Tibial nerve (tissue), 4 donors: ENCODE measurements at places on chromosomes 13 and 19. TPM values are rescaled to one million over a fixed set of nuclear protein-coding genes. Genes with fewer than 3 reads are reported as not detected.
A peak's percentile ranks its signal among the peaks of the same experiment; 100 is the strongest.

DNA sequence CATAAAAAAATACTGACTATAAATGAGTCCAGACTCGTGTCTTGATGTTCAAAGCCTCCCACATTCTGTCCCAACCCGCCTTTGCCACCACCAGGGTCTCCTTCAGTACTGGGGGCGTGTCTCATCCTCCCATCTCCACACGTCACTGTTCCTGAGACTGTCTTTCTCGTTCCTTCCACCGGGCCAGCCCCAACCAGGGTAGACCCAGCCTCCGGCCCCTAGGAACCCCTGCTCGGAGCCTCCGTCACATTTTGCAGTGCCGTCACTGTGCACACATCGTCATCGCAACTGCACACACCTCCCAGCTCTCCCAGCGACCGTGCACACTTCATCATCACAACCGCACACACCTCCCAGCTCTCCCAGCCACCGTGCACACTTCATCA lies 73.4 kb downstream of the SPACA7 start:
- H3K4me1 ChIP-seq = no peaks in the 10 kb centered on the region
- no peak overlapping the region for H3K27ac ChIP-seq
- H3K27me3 ChIP-seq = no peaks in the 10 kb centered on the region
- H3K4me3 ChIP-seq = no peak overlapping the region

The CDADC1 gene
- total RNA-seq = 17.1 TPM

The SHISA7 gene
- 0.42 TPM for total RNA-seq

The CYP2F1 gene
- not detected for total RNA-seq

GRCh38 chr13:69947582-69947981 lies 160.0 kb upstream of the ATXN8OS start:
- no peak overlapping the region for H3K4me3 ChIP-seq
- no peaks in the 10 kb centered on the region for H3K27me3 ChIP-seq
- H3K27ac ChIP-seq = no peak overlapping the region
- no peak for DNase-seq
- no peaks in the 10 kb centered on the region for H3K36me3 ChIP-seq

GRCh38 chr19:50821248-50821612 lies 2.4 kb downstream of the KLK1 start:
- no peak overlapping the region for H3K27ac ChIP-seq
- no peak for DNase-seq

- H3K36me3 ChIP-seq = no peaks in the 10 kb centered on the region
- peaks cover 12% of the 10 kb centered on the region for H3K4me1 ChIP-seq
- H3K4me3 ChIP-seq = peak overlapping the region; percentile 1
Measured at GRCh38 chr19:4580021-4580901, 20.8 kb upstream of the SEMA6B start.

The SIGLEC8 gene
- 5.5 TPM for total RNA-seq

DNA sequence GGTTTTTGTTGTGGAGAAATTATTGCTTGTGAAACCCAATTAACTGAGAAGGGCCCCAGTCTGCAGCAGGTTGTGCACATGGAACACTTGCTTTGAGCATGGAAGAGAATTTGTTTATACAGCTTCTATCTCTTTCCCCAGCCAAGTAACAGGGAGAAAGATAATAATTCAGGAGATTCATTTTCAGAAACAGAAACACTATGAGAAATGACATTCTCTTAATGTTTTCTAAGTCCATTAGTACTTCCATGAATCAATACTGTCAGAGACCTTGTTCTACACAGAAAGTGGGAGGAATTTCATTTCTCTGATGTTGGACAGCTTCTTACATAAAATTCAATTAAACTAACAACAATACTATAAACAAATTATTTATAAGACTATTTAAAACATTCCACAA lies 446.3 kb downstream of the KLF12 start:
- no peaks in the 10 kb centered on the region for H3K27me3 ChIP-seq
- H3K4me1 ChIP-seq = no peaks in the 10 kb centered on the region
- H3K36me3 ChIP-seq = no peaks in the 10 kb centered on the region
- H3K27ac ChIP-seq = no peak overlapping the region
- DNase-seq = no peak

- no peaks in the 10 kb centered on the region for H3K4me1 ChIP-seq
- no peak overlapping the region for H3K27ac ChIP-seq
Measured at GRCh38 chr19:41866284-41866683, 6.2 kb downstream of the RPS19 start.

GRCh38 chr13:41386211-41386610 lies 71.1 kb upstream of the RGCC start:
- DNase-seq = no peak
- no peaks in the 10 kb centered on the region for H3K36me3 ChIP-seq
- H3K27ac ChIP-seq = no peak overlapping the region
- no peaks in the 10 kb centered on the region for H3K27me3 ChIP-seq
- H3K4me3 ChIP-seq = no peak overlapping the region

- H3K4me3 ChIP-seq = peak overlapping the region; percentile 35
- H3K4me1 ChIP-seq = peaks cover 32% of the 10 kb centered on the region
- no peaks in the 10 kb centered on the region for H3K36me3 ChIP-seq
- DNase-seq = no peak
Measured at GRCh38 chr13:50842251-50842989, 1.1 kb downstream of the DLEU7 start.

The ZNF253 gene
- total RNA-seq = 19.0 TPM

GRCh38 chr19:43372462-43372861 lies 19.0 kb downstream of the CD177 start:
- H3K27ac ChIP-seq = no peak overlapping the region
- DNase-seq = no peak
- H3K4me3 ChIP-seq = no peak overlapping the region
- H3K4me1 ChIP-seq = no peaks in the 10 kb centered on the region
- H3K36me3 ChIP-seq = no peaks in the 10 kb centered on the region

GRCh38 chr13:75486146-75487062 lies 4.4 kb upstream of the TBC1D4 start:
- DNase-seq = no peak
- no peak overlapping the region for H3K4me3 ChIP-seq
- no peaks in the 10 kb centered on the region for H3K36me3 ChIP-seq
- no peaks in the 10 kb centered on the region for H3K27me3 ChIP-seq
- H3K27ac ChIP-seq = no peak overlapping the region

DNA sequence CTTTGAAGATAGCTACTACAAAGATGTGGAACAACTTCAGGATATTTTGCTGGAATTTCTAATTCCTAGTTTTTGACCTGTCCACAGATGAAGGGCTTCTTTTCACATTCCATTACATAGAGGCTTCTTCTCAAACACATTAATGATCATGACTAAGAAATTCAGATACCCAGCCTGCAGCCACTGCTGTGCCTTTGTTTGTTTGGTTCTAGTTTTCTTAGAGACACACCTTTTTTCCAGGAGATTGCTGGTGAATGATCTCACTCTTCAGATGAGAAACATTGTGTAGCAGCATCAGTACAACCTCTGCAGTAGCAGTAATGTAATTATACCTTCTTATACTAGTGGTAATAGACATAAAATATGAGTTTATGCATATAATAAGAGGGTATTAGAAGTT lies 5.0 kb downstream of the TDRD3 start:
- no peaks in the 10 kb centered on the region for H3K27me3 ChIP-seq
- H3K4me1 ChIP-seq = peaks cover 26% of the 10 kb centered on the region
- no peak overlapping the region for H3K4me3 ChIP-seq
- H3K27ac ChIP-seq = no peak overlapping the region

DNA sequence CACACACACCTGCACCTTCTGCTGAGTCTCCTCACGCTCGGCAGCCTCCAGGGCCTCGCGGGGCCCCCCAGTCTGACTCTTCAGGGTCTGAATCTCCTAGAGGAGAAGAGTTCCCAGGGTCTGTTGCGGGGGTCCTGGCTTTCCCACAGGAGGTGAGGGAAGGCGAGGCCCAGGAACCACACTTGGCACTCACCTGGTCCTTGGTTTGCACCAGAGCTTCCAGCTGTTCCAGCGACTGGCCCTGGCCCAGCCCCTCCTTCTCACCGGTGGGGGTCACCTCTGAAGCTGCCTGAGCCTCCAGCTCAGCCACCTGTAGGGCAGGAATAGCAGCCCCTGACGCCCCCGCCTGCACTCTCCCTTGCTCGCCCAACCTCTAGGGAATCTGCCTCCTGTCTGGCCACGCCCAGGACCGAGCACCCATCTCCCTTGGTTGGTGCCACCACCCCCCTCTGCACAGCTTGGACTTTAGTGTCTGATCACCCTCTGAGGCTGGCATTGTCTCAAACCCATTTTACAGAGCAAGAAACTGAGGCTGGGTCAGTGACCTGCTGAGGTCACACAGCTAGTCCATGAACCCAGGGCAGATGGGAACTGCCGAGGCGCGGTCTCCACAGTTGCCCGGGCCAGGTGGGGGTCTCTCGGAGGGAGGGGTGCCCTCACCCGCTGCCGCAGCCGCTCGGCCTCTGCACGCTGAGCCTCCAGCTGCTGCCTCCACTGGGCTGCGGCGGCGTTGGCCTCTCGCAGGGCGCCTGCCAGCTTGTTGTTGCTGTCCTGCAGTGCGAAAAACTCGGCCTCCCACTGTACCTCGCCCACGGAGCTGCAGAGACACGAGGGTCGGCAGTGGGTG lies 9.5 kb downstream of the HOMER3 start:
- peak overlapping the region; percentile 67 for H3K27ac ChIP-seq
- no peak overlapping the region for H3K4me3 ChIP-seq

- no peaks in the 10 kb centered on the region for H3K36me3 ChIP-seq
- no peak for DNase-seq
- no peaks in the 10 kb centered on the region for H3K4me1 ChIP-seq
- H3K27ac ChIP-seq = no peak overlapping the region
Measured at GRCh38 chr13:112840472-112841302, 128.3 kb upstream of the MCF2L start.

The EIF3K gene
- total RNA-seq = 447 TPM

DNA sequence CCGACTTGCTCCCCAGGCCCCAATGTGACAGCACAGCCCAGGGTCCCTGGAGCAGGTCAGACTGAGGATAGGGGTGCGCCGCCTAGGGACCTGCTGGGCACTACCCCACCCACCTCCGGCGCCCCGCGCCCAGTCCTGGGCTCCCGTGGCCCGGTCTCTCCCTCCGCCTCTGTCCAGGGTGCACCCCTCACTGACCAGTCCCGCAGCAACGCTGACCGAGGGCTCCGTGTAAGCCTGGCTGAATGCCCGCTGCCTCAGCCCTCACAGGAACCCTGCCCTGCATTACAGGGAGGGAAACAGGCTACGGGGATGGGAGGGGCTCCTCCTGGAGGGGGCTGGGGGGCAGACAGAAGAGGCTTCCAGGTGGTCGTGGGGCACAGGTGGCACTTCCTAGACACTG lies 31.7 kb downstream of the GPX4 start:
- H3K4me1 ChIP-seq = peaks cover 62% of the 10 kb centered on the region
- H3K4me3 ChIP-seq = no peak overlapping the region
- H3K36me3 ChIP-seq = no peaks in the 10 kb centered on the region
- H3K27ac ChIP-seq = peak overlapping the region; percentile 36
- DNase-seq = no peak

GRCh38 chr13:80787604-80788003 lies 446.7 kb upstream of the SPRY2 start:
- no peaks in the 10 kb centered on the region for H3K4me1 ChIP-seq
- no peaks in the 10 kb centered on the region for H3K36me3 ChIP-seq
- H3K4me3 ChIP-seq = no peak overlapping the region
- no peaks in the 10 kb centered on the region for H3K27me3 ChIP-seq
- no peak for DNase-seq

The ETV2 gene
- total RNA-seq = 2.2 TPM

DNA sequence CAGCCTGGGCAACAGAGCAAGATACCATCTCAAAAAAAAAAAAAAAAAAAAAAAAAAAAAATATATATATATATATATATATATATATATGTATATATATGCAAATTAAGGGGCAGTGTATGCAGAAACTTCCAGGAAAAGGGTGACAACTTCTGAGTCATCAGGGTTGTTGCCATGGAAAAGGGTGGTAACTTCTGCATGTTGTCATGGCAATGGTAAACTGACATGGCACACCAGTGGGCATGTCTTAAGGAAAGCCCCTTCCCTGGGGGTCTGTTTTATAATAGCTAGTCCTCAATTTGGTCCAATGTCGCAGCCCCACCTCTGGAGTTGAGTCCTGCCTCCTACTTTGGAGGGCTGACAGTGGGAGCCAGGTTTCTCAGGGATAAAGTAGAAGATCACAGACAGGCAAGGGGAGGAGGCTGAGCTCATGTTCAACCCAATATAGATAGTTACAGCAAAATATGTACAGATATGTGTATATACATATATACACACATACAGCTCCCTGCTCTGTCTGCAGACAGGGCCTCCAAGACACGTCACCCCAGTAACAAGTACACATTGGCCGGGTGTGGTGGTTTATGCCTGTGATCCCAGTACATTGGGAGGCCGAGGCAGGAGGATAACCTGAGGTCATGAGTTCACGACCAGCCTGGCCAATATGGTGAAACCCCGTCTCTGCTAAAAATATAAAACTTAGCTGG lies 7.2 kb upstream of the FCHO1 start:
- peaks cover 22% of the 10 kb centered on the region for H3K27me3 ChIP-seq
- no peak overlapping the region for H3K27ac ChIP-seq
- no peak overlapping the region for H3K4me3 ChIP-seq
- DNase-seq = no peak

DNA sequence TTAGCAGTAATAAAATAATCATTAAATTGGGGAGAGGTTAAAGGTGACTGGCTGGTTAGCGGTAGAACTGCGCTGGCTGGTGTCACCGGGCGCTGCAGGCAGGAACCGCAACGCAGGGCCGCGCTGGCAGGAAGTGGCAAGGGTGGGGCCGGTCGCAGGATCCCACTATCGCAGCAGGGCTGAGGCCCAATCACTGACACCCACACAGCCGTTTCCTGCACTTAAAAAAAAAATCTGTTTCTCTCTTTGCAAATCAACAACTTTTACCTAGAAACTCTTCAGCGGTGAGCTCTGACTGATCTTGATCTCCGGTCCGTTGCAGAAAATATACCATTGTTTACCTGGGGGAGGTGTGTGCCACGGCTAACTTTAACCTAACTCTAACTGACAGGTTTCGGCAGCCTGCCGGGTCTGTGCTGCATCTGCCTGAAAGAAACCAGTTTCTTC lies 46.9 kb downstream of the KLF2 start:
- H3K4me1 ChIP-seq = peaks cover 58% of the 10 kb centered on the region
- peak overlapping the region; percentile 69 for H3K27ac ChIP-seq
- no peaks in the 10 kb centered on the region for H3K27me3 ChIP-seq

GRCh38 chr19:47863514-47863936 lies 4.5 kb downstream of the TPRX2 start:
- DNase-seq = peak; percentile 81
- no peaks in the 10 kb centered on the region for H3K4me1 ChIP-seq
- no peak overlapping the region for H3K27ac ChIP-seq
- no peak overlapping the region for H3K4me3 ChIP-seq

- no peak overlapping the region for H3K4me3 ChIP-seq
- H3K27me3 ChIP-seq = no peaks in the 10 kb centered on the region
- no peak for DNase-seq
Measured at GRCh38 chr13:108000998-108001397, 214.3 kb downstream of the LIG4 start.
